ENCODE measurements at places on chromosomes 2 and 18.

GRCh38 chr18:78891185-78891762, 88.3 kb upstream of the SALL3 start:
- no peak for DNase-seq

DNA sequence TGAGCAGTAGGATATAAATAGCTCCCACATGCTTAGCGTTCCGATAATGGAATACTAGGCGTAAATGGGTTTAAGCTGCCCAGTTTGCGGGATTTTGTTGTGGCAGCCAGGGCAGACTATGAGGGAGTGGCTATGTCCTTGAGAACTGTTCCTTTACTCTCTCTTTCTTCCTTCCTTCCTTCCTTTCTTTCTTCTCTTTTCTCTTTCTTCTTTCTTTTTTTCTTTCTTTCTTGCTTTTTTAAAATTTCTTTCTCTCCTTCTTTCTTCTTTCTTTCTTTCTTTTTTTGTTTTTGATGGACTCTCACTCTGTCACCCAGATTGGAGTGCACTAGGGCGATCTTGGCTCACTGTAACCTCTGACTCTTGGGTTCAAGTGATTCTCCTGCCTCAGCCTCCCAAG, 9.1 kb upstream of the PRELID3A start:
- no peak for DNase-seq

DNA sequence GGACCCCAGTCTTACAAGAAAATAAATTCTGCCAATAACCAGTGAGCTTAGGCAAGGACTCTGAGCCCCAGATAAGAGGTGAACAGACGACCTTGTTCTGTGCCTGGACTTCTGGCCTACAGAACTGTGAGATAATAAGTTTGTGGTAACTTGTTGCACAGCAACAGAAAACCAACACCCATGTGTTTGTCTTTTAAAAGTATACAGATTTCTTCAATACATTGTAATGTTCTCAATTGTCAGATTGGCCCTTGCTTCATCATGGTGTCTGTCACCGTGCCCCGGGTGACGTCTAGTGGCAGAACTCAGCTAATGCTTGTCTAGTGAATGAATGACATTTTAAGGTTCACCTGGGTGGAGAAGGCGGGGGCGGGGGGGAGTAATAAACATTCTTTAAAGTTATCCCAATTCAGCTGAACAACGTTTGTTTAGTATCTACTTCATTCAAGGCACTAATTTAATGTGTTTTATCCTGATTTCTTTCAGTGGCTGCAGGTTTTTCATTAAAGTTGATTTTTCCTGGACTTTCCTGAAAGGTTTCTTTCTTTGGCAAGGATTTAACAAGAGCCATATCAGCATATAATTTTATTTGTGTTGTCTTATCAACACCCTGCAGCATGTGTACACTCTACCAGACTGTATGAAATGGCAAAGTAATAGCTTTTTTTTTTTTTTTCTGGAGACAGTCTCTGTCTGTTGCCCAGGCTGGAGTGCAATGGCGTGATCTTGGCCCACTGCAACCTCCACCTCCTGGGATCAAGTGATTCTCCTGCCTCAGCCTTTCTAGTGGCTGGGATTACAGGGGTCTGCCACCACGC, 123.8 kb upstream of the DLX2 start:
- no peak for DNase-seq

- DNase-seq: no peak
Measured at GRCh38 chr2:167992278-167992677, 255.1 kb downstream of the STK39 start.

GRCh38 chr2:60481257-60481656, 72.2 kb downstream of the BCL11A start:
- DNase-seq: no peak
